ENCODE measurements at places on chromosomes 4 and X. TPM values are rescaled to one million over a fixed set of nuclear protein-coding genes. Genes with fewer than 3 reads are reported as not detected.

The FRAS1 gene
- polyA plus RNA-seq, result 1.4 TPM

- H3K27ac ChIP-seq, result no peak overlapping the region
- no peaks in the 10 kb centered on the region for H3K4me1 ChIP-seq
- H3K27me3 ChIP-seq, result no peaks in the 10 kb centered on the region
- no peak for DNase-seq
- H3K36me3 ChIP-seq, result no peaks in the 10 kb centered on the region
Observed at GRCh38 chrX:71162981-71163380, 18.3 kb downstream of the NLGN3 start.

DNA sequence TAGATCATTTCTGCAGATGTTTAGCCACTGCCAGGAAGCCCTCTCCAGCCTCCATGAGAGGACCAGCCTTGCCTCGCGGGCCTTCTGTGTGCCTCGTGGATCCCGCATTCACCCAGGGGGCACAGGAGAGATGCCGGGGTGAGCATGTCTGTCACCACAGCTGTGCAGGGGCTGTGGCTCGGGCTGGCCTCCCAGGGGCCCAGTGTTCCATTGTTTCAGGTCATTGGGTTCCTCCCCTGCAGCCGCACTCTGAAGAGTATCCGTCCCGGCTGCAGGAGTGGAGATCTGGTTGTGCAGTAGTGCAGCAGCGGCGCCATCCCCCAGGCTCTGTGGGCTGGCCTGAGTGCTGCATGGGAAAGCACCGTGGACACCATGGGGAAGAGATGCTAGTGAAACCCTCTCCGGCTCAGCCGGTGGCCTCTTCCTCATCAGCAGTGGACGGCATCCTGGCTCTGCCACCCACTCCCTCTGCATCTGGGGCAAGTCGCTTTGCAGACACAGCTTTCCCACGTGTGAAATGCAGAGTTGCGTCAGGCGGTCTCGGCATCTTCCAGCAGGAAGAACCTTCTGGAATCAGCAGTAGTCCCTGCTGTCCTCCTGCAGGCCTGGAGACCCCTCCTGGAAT is 29.1 kb downstream of the TBC1D14 start:
- H3K4me1 ChIP-seq, result peaks cover 21% of the 10 kb centered on the region
- H3K27me3 ChIP-seq, result no peaks in the 10 kb centered on the region
- DNase-seq, result no peak
- no peaks in the 10 kb centered on the region for H3K36me3 ChIP-seq

The GALNTL6 gene
- polyA plus RNA-seq, result not detected

GRCh38 chr4:147198411-147199051 is 252.9 kb upstream of the TTC29 start:
- no peaks in the 10 kb centered on the region for H3K36me3 ChIP-seq
- H3K27ac ChIP-seq, result peak overlapping the region; percentile 28
- H3K4me3 ChIP-seq, result no peak overlapping the region
- no peaks in the 10 kb centered on the region for H3K27me3 ChIP-seq

The GATA1 gene
- not detected for polyA plus RNA-seq

- no peaks in the 10 kb centered on the region for H3K4me1 ChIP-seq
- no peaks in the 10 kb centered on the region for H3K36me3 ChIP-seq
- DNase-seq, result no peak
- no peak overlapping the region for H3K27ac ChIP-seq
- H3K27me3 ChIP-seq, result no peaks in the 10 kb centered on the region
Observed at GRCh38 chr4:119946359-119946758, 120.3 kb downstream of the MAD2L1 start.

GRCh38 chr4:10982305-10982704 is 297.7 kb upstream of the CLNK start:
- DNase-seq, result no peak
- H3K27ac ChIP-seq, result no peak overlapping the region
- H3K36me3 ChIP-seq, result no peaks in the 10 kb centered on the region
- H3K4me3 ChIP-seq, result no peak overlapping the region
- no peaks in the 10 kb centered on the region for H3K27me3 ChIP-seq

- no peaks in the 10 kb centered on the region for H3K4me1 ChIP-seq
- H3K27ac ChIP-seq, result no peak overlapping the region
- no peaks in the 10 kb centered on the region for H3K36me3 ChIP-seq
- no peaks in the 10 kb centered on the region for H3K27me3 ChIP-seq
Observed at GRCh38 chrX:125505207-125505606, 185.5 kb downstream of the TEX13C start.

The AFM gene
- not detected for polyA plus RNA-seq

The HELT gene
- not detected for polyA plus RNA-seq

The HSPA4L gene
- 1.3 TPM for polyA plus RNA-seq

The RHOXF1 gene
- polyA plus RNA-seq, result not detected

DNA sequence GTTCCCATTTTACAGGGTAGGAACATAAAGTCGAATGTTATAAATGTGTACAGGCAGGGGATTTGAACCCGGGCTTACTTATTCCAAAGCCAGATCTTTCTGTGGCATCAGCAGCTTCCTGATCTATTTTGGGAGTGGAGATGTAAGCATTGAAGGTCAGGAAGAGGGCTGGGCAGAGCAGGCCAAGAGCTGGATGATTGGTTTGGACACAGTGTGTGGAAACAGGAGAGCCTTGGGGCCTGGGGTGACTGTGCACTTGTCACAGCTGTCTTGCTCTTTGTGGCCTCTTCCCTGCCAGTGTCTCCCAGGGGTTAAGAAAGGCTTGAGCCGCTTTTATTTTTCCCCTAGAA is 127.9 kb upstream of the ENPP6 start:
- H3K27me3 ChIP-seq, result no peaks in the 10 kb centered on the region
- H3K36me3 ChIP-seq, result no peaks in the 10 kb centered on the region
- H3K27ac ChIP-seq, result no peak overlapping the region
- no peak for DNase-seq
- H3K4me3 ChIP-seq, result no peak overlapping the region

All from endothelial cell of umbilical vein (primary cell).